ENCODE measurements at places on chromosomes 3 and 15.

GRCh38 chr3:16417945-16418739 is 95.4 kb downstream of the RFTN1 start:
- H3K27me3 ChIP-seq, result no peaks in the 10 kb centered on the region
- H3K4me1 ChIP-seq, result peaks cover 13% of the 10 kb centered on the region
- H3K4me3 ChIP-seq, result no peak overlapping the region
- no peak for DNase-seq
- no peak overlapping the region for H3K27ac ChIP-seq
- no peaks in the 10 kb centered on the region for H3K36me3 ChIP-seq

- no peak overlapping the region for H3K4me3 ChIP-seq
- H3K27me3 ChIP-seq, result no peaks in the 10 kb centered on the region
- no peak for DNase-seq
- peaks cover 22% of the 10 kb centered on the region for H3K4me1 ChIP-seq
- no peaks in the 10 kb centered on the region for H3K36me3 ChIP-seq
These were observed 510.4 kb upstream of the AGTR1 start for GRCh38 chr3:148187296-148187695.

DNA sequence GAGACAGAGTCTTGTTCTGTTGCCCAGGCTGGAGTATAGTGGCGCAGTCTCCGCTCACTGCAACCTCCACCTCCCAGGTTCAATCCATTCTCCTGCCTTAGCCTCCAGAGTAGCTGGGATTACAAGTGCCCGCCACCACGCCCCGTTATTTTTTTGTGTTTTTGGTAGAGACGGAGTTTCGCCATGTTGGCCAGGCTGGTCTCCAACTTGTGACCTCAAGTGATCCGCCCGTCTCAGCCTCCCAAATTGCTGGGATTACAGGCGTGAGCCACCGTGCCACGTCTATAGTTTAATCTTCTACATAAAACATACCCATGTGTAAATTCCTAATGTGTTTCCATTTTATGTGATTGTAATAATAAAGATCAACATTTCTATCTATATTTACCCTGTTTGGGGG is 1.7 kb downstream of the GALK2 start:
- H3K27ac ChIP-seq, result no peak overlapping the region
- peak overlapping the region; percentile 75 for H3K4me3 ChIP-seq
- peaks cover 18% of the 10 kb centered on the region for H3K4me1 ChIP-seq
- H3K36me3 ChIP-seq, result peaks cover 12% of the 10 kb centered on the region
- no peak for DNase-seq
- no peaks in the 10 kb centered on the region for H3K27me3 ChIP-seq

- H3K36me3 ChIP-seq, result peaks cover 9% of the 10 kb centered on the region
- peaks cover 3% of the 10 kb centered on the region for H3K27me3 ChIP-seq
- no peak for DNase-seq
- H3K27ac ChIP-seq, result no peak overlapping the region
- H3K4me1 ChIP-seq, result peaks cover 24% of the 10 kb centered on the region
These were observed 91.7 kb downstream of the APBA2 start for GRCh38 chr15:28977377-28978010.

DNA sequence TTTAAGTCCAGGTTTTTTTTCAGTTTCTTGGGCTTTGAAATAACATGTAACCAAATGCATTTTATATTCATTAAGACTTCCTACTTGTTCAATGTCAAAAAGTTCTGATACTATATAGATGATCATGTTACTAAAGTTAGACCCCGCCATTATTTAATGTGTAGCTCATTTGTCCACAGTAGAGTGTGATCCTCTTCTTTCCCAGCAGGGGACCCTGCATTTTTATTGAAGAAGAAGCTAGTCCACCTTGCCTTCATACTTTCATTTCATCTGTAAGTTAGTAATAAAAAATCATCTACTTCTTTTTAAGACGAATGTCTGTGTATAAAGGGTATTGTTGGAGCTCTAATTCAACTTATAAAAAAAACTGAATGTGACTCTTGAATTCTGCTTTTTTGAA is 404.6 kb downstream of the SI start:
- H3K27me3 ChIP-seq, result no peaks in the 10 kb centered on the region
- DNase-seq, result no peak
- no peak overlapping the region for H3K4me3 ChIP-seq
- no peaks in the 10 kb centered on the region for H3K36me3 ChIP-seq
- no peak overlapping the region for H3K27ac ChIP-seq

Data from neural crest cell (in vitro differentiated cells).